ENCODE measurements at places on chromosomes 2 and 18.

GRCh38 chr2:233487748-233488345, 78.7 kb downstream of the USP40 start:
- no peak for DNase-seq

- DNase-seq, result no peak
Observed at GRCh38 chr2:71528749-71529148, 75.4 kb downstream of the DYSF start.

DNA sequence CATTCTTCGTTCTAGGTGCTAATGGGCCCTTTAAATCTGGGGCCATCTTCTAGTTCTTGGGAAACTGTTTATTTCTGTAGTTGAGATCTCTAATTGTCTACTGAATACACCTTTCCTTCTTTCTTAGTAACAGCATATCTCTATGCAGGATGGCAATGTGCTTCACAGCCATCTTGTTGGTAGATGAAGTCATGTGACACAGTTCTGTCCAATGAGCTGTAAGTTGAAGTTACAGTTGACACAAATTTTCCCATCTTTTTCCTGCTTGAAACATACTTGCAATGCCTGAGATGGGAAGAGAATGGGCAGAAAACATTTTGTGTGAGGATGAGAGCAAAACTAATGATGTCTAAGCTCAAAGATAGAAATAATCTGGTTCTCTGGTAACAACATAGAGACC, 57.3 kb upstream of the PHLPP1 start:
- DNase-seq, result no peak

DNA sequence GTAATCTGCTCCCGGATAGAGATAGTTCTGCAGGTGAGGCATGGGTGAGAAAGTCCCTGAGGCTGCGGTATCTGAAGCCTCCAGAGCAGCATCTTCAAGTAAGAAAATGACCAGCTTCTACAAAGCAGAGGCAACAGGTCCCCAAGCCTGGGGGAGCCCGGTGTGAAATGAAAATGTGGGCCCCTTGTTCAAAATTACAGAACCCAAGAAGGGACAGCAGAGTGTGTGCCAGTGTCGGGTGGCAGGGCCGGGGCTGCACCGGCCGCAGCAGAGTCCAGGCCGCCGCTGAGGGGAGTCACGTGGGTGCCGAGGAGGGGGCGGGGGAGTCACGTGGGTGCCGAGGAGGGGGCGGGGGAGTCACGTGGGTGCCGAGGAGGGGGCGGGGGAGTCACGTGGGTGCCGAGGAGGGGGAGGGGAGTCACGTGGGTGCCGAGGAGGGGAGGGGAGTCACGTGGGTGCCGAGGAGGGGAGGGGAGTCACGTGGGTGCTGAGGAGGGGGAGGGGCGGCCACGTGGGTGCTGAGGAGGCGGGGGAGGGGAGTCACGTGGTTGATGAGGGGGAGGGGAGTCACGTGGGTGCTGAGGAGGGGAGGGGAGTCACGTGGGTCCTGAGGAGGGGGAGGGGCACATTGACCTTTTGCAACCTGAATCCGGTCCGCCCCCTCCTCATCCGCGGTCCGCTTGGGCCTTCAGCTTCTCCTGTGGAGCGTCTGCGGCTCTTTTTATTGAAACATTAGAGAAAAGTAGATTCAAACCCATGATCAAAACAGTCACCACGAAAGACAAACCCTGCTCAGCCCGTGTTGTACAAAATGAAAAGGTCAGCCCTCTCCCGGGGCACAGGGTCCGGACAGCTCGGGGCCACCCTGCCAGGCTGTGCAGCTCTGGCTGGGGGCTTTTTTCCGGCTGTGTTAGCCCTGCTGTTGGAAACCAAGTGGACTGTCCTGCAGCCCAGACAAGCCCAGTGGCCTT, 10.4 kb downstream of the COLEC11 start:
- peak; percentile 92 for DNase-seq

GRCh38 chr2:169452080-169452479, 27.2 kb upstream of the BBS5 start:
- DNase-seq, result peak; percentile 85

GRCh38 chr2:86204458-86204857, 5.2 kb downstream of the MRPL35 start:
- no peak for DNase-seq

- no peak for DNase-seq
Observed at GRCh38 chr18:42860011-42860410, 255.5 kb downstream of the RIT2 start.

Measured in NCI-H82 (cell line).